ENCODE measurements at places on chromosomes 4 and X.

DNA sequence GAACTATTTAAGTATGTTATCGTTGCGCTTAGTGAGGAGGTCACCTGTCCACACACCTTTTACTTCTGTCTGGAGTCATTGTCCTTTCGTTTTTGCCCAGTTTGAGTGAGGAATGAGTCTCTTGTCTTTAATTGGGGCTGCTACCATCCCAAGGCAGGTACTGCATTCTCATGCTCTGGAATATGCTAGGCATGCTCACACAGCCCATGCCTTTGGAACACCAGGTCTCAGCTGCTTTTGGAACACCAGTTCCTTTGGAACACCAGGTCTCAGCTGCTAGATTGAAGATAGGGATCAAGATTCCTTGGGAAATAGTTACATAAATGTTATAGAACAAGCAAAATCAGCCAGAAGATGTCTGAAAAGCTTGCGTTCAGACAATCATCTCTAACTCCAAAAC lies 73.1 kb downstream of the AREG start:
- ATAC-seq = no peak

- ATAC-seq = no peak
These were observed 173.8 kb downstream of the NSUN7 start for GRCh38 chr4:40923316-40924095.

GRCh38 chrX:110120025-110120424 lies 117.1 kb downstream of the TMEM164 start:
- no peak for ATAC-seq

GRCh38 chrX:23287191-23287725 lies 47.4 kb upstream of the PTCHD1 start:
- no peak for ATAC-seq

DNA sequence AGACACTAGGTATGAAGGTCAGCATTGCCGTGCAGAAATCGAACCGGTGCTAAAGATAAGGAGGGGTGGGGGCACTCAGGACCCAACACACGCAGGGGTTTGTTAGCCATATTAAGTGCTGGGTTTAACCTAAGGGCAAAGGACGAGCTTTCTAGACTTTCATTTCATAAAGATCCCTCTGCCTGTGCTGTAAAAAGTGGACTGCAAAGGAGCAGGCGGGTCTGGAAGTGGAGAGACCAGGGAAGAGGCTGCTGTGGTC lies 1.3 kb downstream of the CASP3 start:
- no peak for ATAC-seq

- ATAC-seq = no peak
These were observed 14.2 kb downstream of the BST1 start for GRCh38 chr4:15717086-15717485.

DNA sequence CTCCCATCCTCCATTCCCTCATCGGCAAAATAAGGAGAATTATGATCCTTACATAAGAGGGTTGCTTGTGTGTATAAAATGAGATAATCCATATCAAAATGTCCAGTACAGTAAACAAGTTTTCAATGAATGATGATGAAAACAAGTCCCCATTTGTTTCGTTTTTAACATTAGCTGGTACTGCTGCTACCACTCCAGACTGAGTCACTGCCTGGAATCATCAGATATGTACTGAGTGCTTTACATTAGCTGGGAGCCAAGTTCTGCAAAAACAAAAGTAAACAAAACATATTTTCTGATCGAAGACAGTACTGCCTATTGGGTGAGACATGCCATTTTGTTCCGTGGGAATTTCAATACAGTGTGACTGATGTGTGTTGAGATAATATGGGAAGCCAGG lies 123.2 kb upstream of the IGFBP7 start:
- ATAC-seq = no peak

GRCh38 chrX:23884427-23885024 lies 23.2 kb downstream of the APOO start:
- no peak for ATAC-seq

- ATAC-seq = no peak
These were observed 1639.6 kb upstream of the PCDH10 start for GRCh38 chr4:131509521-131509920.

- ATAC-seq = no peak
These were observed 50.7 kb upstream of the NOCT start for GRCh38 chr4:138964716-138965426.

DNA sequence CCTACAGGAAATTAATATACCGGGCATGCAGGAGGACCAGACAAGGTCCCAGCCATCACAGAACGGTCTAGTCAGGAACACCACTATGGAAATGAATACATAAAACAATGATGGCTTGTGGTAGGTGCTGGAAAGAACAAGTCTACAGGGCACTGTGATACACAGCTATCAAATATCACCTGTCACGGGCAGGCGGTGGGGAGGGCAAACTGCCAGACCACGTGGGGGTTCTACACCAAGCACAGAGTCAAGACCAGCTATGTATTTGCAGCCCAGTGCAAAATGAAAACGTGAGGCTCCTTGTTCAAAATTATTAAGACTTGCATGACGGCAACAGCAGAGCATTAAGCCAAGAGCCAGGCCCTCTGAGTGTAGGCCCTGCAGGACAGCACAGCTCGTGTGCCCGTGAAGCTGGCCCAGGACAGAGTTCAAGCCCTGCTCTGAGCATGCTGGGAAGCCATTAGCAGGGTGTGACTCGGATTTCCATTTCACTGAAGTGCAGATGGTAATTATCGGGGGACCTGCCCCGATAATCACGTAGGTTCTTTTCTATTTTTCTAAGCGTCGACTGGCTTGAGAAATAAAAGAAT lies 83.6 kb downstream of the JAKMIP1 start:
- ATAC-seq = no peak

- ATAC-seq = no peak
These were observed 14.4 kb upstream of the DUSP9 start for GRCh38 chrX:153632595-153632946.

DNA sequence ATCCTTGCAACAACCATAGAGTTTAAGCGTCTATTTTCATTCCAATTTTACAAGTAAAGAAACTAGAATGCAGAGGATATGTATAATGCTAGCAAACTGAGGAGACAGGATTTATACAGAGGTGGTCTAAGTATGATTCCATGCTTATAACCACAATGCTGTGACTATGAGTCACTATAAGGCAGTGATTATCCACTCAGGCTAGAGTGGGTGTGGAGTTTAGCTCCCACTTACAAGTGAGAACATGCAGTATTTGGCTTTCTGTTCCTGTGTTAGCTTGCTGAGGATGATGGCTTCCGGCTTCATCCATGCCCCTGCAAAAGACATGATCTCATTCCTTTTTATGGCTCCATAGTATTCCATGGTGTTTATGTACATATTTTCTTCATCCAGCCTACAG lies 41.6 kb upstream of the EDA2R start:
- no peak for ATAC-seq

DNA sequence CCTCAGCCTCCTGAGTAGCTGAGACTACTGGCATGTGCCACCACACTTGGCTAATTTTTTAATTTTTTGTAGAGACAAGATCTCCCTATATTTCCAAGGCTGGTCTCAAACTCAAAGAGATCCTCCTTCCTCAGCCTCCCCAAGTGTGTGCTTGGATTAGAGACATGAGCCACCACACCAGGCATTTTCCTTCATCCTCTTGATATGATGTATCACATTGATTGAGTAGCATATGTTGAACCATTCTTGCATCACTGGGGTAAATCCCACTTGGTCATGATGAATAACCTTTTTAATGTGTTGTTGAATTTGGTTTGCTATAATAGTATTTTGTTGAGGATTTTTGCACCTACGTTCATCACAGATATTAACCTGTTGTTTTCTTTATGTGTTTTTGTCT lies 24.2 kb upstream of the PPM1K start:
- ATAC-seq = no peak

DNA sequence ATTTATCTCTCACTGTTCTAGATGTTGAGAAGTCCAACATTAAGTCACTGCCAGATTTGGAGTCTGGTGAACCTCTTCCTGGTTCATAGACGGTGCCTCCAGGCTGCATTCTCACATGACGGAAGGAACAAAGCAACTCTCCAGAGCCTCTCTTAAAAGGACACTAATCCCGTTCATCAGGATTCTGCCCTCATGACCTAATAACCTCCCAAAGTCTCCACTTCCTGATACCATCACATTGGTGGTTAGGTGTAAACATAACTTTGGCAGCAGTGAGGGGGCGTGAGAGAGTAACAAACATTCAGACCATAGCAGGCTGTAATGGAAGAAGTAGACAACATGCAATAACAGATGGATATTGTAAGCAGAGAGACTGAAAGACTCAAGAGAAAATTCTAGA lies 388.6 kb downstream of the PDHA2 start:
- no peak for ATAC-seq

DNA sequence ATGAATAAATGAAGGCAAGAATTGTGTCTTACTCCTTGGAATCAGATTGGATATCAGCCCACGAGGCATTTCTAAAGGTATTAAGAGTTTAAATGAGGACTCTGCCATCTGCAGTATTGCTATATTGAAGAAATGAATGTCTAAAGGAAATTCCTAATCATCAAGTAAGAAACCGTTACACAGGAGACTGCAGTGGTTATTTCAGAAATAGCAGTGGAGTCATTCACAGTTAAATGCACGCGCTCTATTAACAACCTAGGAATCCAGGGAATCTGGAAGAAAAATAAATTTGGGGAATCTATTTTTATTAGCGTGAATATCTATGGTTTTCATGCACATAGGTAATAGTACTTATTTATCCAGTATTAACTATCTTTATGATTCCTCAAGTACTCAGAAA lies 334.2 kb downstream of the TENM3 start:
- no peak for ATAC-seq

DNA sequence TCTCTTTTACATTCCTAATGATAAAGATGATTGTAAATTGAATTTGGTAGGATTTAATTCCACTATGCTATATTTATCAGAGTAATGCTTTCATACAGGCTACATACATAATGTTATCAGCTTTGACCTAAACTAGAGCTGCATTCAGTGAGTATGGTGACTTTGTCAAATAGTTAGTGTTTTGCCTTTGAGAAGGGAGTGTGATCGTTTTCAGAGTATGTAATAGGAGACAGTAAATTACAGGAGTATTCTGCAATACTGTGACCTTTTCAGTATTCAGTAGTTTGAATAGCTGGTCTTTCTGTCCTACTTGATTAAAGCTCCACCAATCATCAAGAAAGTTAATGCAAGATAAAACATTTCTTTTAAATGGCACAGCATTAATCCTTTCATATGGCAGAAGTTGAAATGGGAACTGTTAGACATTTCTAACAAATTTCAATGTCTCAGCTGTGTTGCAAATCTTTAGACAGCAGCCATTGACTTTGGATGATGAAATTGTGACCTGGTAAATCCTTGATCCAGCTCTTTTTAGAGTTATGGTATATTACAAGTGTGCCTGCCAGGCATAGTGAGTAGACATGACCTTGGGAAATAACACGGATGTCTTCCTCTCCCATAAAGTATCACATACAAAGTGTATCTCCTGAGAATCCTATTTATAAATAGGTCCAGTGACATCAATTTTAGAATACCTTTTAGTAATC lies 455.3 kb downstream of the KCTD8 start:
- ATAC-seq = no peak

- no peak for ATAC-seq
These were observed 27.2 kb upstream of the TMSB4X start for GRCh38 chrX:12947545-12948235.

- no peak for ATAC-seq
These were observed 463.1 kb downstream of the PCDH7 start for GRCh38 chr4:31183256-31183655.

- no peak for ATAC-seq
These were observed 127.6 kb upstream of the GATB start for GRCh38 chr4:151888367-151888866.

- ATAC-seq = no peak
These were observed 28.1 kb downstream of the FAM9A start for GRCh38 chrX:8773117-8773516.

DNA sequence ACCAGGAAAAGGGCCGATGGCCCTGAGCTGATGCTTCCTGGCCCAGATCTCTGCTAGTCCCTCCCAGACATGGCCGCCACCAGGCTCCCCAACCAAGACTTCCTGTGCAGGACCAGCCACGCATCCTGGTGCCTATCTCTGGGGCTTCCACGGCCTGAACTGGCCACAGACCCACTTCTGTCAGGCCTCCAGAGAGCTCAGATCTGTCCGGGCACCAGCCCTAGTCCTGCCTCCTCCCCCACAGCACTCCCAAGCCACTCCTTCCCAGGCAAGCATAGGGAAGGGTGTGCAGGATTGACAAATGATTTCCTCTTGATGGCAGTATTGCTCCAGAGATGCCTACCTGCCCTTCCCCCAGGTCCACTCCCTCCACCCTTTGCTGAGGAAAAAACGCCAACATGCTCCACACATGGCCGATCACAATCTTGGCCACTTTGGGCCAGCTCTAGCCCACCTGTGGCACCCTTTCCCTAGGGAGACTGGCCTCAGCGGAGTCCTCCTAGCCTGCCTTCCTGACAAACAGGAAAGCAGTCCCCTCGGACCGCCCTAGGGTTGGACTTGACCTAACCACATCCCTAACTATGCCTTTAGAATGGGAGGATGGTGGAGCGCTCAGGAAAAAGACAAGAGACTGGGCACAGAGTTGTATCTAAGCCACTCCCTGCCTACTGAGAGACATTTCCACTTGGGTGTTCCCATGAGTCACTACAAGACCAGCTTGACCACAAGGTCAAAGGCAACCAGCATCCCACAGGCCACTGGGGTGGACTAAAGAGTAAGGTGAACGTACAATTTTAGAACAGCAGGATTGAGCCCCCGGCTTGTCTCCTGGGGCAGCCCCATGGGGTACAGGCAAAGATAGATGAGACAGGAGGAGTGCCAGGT lies 277.5 kb upstream of the AGTR2 start:
- peak; percentile 87 for ATAC-seq

- no peak for ATAC-seq
These were observed 17.9 kb downstream of the OCRL start for GRCh38 chrX:129557844-129558480.

DNA sequence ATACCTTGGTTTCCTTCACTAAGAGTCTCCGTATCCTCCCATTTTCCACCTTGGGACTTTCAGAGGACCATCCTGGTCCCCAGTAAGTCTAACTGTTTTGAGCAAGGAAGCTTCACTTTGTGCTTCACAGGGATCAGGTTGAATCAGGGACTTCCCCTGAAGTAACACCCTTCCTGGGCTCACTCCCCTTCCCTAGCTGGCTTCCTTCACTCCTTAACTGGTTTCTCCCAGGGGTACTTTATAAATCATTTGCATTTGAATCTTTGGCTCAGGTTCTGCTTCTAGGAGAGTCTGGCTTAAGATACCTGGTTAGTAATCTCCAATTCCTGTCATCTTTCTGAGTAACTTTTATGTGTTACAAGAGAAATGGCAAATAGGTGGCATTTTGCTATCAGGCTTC lies 24.5 kb upstream of the GRIA2 start:
- ATAC-seq = no peak

- ATAC-seq = peak; percentile 87
These were observed 111.2 kb downstream of the ZNF518B start for GRCh38 chr4:10346023-10346422.

DNA sequence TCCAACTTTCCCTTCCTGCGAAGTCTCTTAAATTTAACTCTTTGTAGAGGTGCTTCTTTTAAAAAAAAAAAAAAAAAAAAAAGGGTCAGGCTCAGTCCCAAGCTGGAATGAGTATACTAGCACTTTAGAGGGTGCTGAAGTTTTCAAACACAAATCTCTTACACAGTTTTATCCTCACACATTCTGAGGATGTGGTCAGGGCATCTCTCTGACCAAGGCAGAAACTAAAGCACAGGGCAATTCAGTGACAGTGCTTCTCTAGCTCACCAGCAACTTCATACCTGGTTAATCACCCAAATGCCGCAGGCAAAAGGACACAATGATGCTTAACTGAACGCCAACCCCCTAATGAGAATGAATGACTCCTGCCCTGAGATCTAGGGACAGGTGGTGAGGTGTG lies 9.8 kb upstream of the PGM2 start:
- no peak for ATAC-seq

GRCh38 chr4:187017147-187017546 lies 293.5 kb upstream of the FAT1 start:
- no peak for ATAC-seq
